ENCODE measurements at places on chromosomes 1 and 21. TPM values are rescaled to one million over a fixed set of nuclear protein-coding genes. Genes with fewer than 3 reads are reported as not detected.

Gene INSRR
- 1.9 TPM for total RNA-seq

Gene C8B
- not detected for total RNA-seq

Gene CDK11B
- 12.4 TPM for total RNA-seq

Gene CFAP74
- 0.23 TPM for total RNA-seq

Gene DMBX1
- not detected for total RNA-seq

Gene PEX11B
- total RNA-seq = 27.0 TPM

Gene ACOT11
- total RNA-seq = 29.4 TPM

Gene PPIAL4G
- total RNA-seq = 0.12 TPM

Gene LDLRAD2
- total RNA-seq = 0.23 TPM

Gene FTCD
- total RNA-seq = 23.6 TPM

Gene TRIM58
- 9.3 TPM for total RNA-seq

Gene ADAMTSL4
- total RNA-seq = 28.2 TPM

Gene CCDC30
- total RNA-seq = 16.0 TPM

Gene OR2L5
- total RNA-seq = not detected

Gene CYP4Z1
- total RNA-seq = 0.93 TPM

Gene TDRKH
- total RNA-seq = 5.2 TPM

Gene LENEP
- total RNA-seq = not detected

Gene PODN
- total RNA-seq = 6.5 TPM

Gene S100A14
- total RNA-seq = 5.7 TPM

Gene SYTL1
- total RNA-seq = 8.7 TPM

Gene OR14C36
- not detected for total RNA-seq

Gene COA6
- 24.0 TPM for total RNA-seq

Gene CFAP45
- total RNA-seq = 0.41 TPM

Gene FUCA1
- total RNA-seq = 39.7 TPM

Gene SERINC2
- total RNA-seq = 24.8 TPM

Gene PAQR7
- total RNA-seq = 28.3 TPM

Gene HSD11B1
- 0.12 TPM for total RNA-seq

Gene SLC1A7
- total RNA-seq = 0.23 TPM

Gene MTARC2
- 37.8 TPM for total RNA-seq

Gene ALG14
- total RNA-seq = 4.3 TPM

Gene FHAD1
- total RNA-seq = 3.2 TPM

Gene SGIP1
- total RNA-seq = 11.7 TPM

Gene MASP2
- total RNA-seq = not detected

Gene PHF13
- 23.0 TPM for total RNA-seq

Gene CENPF
- 17.6 TPM for total RNA-seq
